ENCODE measurements at places on chromosomes 3 and 15.

DNA sequence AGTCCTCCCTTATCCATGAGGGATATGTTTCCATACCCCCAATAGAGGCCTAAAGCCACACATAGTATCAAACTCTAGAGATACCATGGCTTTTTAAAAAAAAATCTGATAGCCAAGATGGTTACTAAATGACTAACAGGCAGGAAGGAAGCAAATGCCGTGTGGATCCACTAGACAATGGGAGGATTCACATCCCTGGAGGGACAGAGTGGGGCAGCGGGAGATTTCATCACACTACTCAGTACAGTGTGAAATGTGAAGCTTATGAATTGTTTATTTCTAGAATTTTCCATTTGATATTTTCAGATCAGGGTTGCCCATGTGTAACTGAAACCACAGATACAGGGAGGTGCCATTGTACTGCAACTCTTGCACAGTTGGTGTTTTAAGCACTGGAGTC is 826.6 kb downstream of the SQOR start:
- no peak for DNase-seq

DNA sequence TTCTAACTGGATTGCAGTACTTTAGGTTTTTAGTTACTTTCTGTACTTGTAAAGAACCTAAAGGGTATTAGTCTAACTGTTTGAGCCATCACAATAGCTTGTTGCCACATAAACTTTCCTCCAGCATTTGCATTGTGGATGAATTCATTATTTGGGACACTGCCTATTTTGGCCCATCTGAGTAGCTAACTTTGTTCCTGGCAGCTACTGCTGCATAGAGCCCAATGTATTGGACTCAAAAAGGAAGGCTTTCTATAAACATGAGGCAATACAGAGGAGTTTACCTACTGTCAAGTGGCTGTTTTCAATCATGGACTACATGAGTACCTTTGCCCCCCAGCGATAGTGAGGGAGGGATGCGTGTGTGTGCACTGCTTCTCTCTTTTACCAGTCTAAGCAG is 1.9 kb downstream of the ROBO2 start:
- no peak for DNase-seq

GRCh38 chr15:94460624-94461023 is 229.3 kb downstream of the MCTP2 start:
- DNase-seq: no peak

- no peak for DNase-seq
These were observed 132.2 kb upstream of the TBC1D5 start for GRCh38 chr3:17874636-17875035.

GRCh38 chr3:33942483-33943150 is 144.2 kb downstream of the PDCD6IP start:
- no peak for DNase-seq

GRCh38 chr15:89809787-89810148 is 4.9 kb downstream of the ANPEP start:
- DNase-seq: no peak

GRCh38 chr3:182787302-182788036 is 5.8 kb upstream of the ATP11B start:
- DNase-seq: no peak

GRCh38 chr3:158539414-158540014 is 31.5 kb upstream of the MLF1 start:
- peak; percentile 1 for DNase-seq

GRCh38 chr15:98900356-98900755 is 107.2 kb downstream of the PGPEP1L start:
- no peak for DNase-seq

DNA sequence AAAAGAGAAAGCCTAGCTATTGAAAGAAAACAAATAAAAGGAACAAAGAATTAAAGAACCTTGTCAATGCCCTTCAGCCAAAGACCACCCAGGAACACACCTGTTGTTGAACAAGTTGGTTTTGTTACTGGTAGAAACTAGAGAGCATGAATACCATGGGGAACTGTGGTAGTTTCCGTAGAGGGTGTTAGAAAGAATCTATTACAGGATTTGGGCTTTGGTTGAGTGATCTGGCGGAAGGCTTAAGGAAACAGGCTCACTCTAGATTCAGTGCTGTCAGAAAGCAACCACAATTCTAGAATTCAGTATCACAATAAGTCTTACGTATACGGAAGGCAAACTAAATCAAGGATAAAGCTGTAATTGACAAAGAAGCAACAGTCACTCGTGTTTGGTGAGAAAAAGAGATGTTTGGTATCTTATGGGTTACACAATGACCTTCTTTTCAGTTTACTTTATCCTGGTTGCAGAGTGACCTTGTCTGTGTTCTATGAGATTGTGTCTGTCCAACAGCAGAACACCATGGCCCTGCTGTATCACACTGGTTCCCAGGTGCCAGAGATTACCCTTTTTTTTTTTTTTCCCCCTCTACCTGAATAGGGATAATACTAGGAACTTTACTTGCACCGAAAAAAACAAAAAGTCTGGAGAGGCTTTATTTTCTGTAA is 265.9 kb downstream of the SHQ1 start:
- no peak for DNase-seq

- no peak for DNase-seq
These were observed 91.2 kb upstream of the VEPH1 start for GRCh38 chr3:157594413-157594812.

DNA sequence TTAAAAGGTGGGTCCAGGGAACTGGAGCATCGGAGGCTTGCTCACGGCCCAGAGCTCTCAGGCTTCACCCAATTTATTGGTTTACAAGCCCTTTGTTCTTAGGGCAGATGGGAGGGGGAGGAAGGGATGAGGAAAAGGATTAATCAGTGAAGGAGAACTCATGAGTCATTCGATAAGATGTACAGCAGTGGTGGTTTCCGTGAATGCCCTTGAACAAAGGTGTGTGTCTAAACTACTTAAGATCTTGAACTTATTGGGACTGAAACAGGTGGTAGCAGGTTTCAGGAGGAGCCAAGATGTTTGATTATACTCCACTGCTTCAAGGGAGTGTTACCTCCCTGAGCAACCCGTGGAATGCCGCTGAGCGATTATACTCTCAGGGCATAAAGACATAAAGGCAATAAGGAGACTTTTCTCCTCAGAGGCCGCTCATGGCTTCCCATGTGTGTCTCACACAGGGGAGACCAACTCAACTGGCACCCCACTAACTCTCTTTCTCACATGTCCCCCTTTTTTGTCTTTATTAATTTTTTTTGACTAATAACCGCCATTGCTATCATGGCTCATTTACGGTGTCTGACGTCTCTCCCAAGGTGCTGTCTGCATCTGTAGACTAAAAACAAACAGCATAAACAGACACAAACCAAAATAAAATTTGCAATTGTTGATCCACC is 17.3 kb upstream of the SLC28A2 start:
- no peak for DNase-seq

DNA sequence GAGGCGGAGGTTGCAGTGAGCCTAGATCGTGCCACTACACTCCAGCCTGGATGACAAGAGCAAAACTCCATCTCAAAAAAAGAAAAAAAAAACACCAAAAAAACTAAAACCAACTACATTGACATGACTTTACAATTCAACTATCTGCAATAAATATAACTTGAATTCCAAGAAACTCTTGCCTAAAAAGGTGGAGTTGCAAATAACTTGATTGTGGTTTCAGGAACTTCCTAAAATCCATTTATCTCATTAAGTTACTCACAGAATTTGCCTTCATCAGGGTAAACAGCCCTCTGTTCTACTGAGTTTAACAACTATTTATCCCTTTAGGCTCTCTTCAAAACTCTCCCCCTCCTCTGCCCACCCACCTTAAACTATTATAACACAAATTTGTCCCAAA is 2.7 kb upstream of the MAPK6 start:
- no peak for DNase-seq

- DNase-seq: no peak
These were observed 121.6 kb downstream of the FOXP1 start for GRCh38 chr3:71461749-71462483.

DNA sequence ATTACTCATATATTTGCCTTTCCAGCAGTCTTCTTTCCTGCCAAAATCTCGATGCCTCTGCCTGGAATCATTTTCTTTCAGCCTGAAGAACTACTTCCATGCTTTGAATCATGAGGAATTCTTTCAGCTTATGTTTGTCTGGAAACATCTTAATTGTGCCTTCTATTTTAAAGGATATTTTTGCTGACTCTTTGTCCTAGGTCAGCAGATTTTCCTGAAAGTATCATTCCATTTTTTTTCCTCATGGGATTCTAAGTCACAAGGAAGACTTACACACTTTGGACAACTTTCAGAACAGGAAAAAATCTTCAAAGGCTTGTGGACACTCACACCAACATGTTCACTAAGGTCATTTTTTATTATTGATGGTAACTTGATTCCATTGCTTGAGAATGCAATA is 10.1 kb downstream of the PRR23E start:
- no peak for DNase-seq

DNA sequence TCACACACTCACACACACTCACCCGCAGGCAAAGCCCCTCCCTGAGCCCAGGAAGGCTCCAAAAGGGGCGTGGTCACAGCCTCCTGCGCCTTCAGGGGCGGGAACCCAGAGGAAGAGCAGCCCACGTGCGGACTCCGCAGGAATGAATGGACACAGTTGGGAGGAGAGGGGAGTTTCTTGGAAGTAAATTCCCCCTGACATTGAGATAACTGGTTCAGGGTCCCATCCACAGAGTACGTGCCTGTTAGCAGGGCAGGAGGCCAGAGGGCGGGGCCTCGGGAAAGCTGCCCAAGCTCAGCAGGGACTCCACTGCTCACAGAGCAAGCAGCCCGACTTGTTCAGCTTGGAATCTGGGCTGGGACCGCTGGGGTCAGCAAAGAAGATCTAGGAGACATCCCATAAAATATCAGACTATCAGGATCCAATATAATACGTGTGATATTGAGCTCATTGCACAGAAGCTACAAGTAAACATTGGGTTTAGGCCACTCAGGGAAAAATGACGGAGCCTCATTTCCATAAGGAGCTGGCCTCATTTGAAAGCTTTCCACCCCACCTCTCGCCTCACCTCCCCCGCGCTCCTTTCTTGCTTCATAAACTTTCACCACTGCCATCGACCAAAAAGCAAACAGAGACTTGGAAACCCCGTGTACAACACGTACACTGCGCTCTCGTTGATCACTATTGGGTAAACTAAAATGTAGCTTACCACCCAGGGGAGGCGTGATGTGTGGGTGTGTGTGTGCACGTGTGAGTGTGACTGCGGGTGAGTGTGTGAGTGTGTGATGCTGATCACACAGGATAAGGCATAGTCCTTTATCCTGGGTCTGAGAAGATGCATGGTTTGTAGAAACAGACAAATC is 36.0 kb downstream of the TM2D3 start:
- DNase-seq: no peak

DNA sequence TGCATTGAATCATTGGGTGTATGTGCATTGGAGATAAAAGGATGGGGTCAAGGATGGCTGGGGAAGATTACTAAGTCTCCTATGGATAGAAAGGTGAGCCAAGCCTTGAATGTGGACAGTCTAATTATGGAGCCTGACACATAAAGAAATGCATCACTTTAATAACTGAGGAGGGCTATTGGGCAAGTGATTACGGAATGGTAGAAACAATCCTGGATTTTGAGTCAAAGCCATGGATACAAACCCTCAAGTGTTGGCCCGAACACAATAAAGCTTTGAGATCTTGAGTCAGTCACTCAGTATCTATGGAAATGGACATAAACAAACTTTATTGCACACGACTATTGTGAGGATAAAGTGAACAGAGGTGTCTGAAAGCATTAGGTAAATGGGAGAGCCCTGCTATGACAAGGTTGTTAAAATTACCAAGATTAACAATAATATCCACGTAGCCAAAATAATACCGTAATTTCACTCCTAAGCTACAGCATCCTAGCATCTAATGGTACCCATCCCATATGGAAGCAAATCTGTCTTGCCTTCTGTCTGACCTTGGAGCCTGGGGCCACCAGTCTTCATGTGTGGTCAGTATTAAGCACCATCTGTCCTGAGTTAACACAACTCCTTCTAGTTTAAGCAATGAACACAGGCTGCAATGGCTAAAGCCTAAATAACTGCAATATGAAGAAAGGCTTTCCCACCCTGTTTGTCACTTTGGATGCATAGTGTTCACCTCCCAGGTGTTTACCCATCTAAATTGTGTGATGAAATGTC is 136.9 kb upstream of the PRICKLE2 start:
- DNase-seq: no peak

- DNase-seq: no peak
These were observed 53.7 kb downstream of the RGMA start for GRCh38 chr15:93035092-93035915.

Measured in stimulated activated CD8-positive, alpha-beta memory T cell treated with anti-CD3 and anti-CD28 coated beads, Interleukin-2, amount 100 ng/mL, for 1 hour (primary cell).